ENCODE measurements at places on chromosomes 5 and 9.

DNA sequence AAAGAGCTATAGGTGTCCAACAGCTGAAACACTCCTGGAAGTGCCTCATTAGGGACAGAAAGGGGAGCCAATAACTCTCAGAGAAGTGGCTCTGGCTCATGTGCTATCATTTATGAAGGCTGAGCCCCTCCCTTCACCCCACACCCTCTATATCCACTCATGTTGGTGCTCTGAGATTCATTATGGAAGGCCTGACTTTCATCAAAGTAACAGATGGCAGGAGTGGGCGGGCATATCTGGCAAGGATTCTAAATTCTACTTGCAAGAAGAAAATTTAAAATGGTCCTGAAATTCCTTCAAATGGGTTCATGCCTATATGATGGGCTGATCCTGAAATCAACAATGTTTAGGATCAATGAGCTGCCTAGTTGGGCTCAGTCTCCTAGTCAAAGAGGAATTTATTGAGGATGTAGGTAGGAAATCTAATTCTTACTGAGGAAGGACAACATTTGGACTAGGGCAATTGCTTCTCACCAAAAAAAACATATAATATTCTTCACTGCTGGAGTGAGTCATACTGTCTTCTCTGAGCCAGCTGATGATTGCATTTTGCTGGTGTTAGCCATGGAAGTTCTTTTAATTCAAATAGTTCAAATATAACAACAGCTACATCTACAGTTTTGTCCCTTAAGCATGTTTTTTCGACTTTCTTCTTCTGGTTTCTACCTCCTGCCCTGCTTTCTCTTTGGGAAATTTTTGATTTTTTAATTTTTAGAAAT lies 23.5 kb downstream of the NMRK1 start:
- no peak for DNase-seq

GRCh38 chr5:18959535-18959934 lies 1028.5 kb downstream of the CDH18 start:
- DNase-seq: no peak

GRCh38 chr9:113645227-113645977 lies 181.9 kb downstream of the RGS3 start:
- DNase-seq: no peak

- no peak for DNase-seq
These were observed 75.1 kb downstream of the FGF18 start for GRCh38 chr5:171494452-171495121.

GRCh38 chr9:128323212-128323730 lies 632 bp downstream of the COQ4 start:
- DNase-seq: peak; percentile 51

GRCh38 chr5:78328585-78329173 lies 31.7 kb upstream of the SCAMP1 start:
- no peak for DNase-seq

GRCh38 chr9:36739373-36740116 lies 166.8 kb downstream of the MELK start:
- DNase-seq: peak; percentile 38

DNA sequence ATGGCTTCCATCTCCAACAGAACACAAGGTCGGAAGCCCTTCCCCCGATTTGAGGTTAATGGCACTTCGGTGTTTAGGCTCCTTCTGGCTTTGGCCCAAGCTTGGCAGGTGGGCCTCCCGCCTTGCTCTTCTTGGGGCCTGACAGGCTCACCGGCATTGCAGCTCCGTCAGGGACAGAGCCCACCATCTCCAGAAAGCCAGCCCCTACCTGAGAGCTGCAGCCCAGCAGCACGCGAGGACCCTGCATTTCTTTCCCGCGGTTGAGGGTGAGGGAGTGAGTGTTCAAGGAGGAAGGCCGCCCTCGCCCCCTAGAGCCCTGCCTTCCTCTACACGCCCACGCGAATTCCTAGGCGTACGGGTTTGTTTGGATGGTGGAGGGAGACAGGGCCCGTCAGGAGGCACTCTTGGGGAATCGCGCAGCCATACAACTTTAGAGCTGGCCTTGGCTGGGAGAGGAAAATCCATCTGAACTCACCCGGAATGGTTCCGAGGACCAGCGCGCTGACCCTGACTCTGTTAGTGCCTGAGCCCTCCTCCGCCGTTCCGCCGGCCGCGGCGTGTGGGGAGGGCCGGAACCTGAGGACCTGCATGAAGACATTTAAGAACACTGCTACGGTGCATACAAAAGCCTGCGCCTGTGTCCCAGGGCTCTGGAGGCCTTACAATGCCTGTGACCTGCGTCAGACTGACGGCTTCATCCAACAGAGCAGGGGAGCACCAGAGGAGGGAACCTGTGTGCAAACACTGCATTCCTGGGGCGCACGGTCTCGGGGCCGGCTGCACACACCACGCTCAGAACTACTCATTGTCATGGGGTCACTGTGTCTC lies 73.8 kb downstream of the MRPL36 start:
- DNase-seq: no peak

- no peak for DNase-seq
These were observed 193.4 kb upstream of the WWC1 start for GRCh38 chr5:168097876-168098653.

GRCh38 chr5:126354858-126355731 lies 68.1 kb upstream of the GRAMD2B start:
- no peak for DNase-seq

GRCh38 chr5:113379936-113380806 lies 54.6 kb downstream of the TSSK1B start:
- no peak for DNase-seq

GRCh38 chr9:114503009-114503408 lies 2.3 kb downstream of the WHRN start:
- no peak for DNase-seq

All from GM13977 (cell line).